Progenitor cell of endocrine pancreas (in vitro differentiated cells): ENCODE measurements at places on chromosomes 13 and 19.
A peak's percentile ranks its signal among the peaks of the same experiment; 100 is the strongest.

DNA sequence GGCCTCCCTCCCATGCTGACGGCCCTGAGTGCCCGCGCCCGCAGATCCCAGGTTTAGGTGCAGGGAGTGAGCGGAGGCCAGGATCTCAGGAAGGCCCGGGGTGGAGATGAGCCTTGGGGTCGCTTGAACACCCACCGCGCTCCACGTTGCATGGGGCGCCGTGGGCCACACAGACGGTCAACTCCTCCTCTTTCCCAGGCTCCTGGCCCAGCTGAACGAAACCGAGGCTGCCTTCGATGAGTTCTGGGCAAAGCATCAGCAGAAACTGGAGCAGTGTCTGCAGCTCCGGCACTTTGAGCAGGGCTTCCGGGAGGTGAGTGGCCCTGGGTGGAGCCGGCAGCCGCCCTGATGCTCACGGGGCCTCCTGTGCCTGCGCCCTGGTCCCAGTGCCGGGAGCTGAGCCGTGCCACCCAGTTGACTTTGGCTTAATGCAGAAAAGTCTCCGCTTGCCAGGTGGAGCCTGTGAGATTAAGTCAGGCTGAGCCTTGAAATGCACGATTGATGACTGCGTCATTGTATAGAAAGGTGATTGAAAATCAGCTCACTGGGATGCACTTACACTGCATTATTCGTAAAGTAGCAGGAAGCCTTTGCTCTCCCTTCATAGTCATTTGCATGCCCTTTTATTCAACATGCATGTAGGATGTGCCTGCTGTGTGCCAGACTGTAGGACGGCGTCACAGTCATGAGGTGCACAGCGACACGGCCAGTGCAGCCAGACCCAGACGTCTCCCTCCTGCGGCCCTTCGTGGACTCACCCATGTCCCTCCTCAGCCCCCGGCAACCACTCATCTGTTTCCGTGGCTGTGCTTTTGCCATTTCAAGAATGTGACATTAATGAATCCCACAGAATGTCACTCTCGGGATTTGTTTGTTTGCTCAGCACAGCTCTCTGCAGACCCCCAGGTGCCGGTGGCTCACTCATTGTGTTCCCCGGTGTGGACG, 35.5 kb upstream of the F7 start:
- DNase-seq = no peak

DNA sequence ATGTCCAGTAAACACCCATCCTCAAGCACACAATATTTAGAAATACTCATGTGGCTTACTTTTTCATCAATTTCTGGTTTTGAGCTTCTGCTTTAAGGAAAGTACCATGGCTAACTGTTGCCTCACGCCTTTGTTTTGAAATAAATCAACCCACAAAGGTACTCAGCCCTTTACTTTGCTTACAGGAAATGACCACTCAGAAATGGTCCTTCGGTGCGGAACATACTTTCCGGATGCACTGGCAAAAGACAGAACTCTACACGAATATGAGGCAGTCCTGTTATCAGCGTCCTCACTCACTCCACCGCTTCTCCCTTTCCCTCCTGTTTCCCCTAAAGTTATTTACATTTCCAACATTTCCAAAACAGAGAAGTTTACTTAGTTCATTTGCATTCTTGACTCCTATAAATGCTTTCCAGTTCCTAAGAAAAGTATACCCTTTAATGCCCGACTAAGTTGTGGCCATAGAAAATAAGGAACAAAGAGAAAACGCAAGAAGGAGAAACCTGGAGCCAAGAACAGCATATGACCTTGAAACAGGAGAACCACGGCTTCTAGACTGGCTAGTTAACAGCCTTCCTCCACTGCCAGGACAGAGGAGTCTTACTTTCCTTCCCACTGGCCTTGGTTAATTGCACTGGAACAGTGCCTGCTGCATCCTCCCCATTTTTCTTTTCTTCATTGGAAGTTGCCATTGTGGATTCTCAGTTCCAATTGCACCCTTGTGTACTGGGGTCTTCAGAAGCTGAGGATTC, 10.6 kb downstream of the FPR2 start:
- no peak for DNase-seq

DNA sequence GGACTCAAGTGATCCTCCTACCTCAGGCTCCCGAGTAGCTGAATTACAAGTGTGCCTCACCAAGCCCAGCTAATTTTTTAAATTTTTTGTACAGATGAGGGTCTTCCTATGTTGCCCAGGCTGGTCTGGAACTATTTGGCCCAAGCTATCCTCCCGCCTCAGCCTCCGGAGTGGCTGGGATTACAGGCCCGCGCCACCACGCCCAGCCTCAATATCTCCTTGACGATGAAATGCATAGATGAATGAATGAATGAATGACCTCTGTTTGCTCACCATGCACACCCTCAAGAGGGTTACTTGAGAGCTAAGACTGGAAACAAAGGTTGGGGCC, 14.9 kb upstream of the AP1M2 start:
- DNase-seq = no peak

- DNase-seq = no peak
Measured at GRCh38 chr19:33532859-33533460, 11.4 kb upstream of the PEPD start.

- DNase-seq = no peak
Measured at GRCh38 chr19:50626011-50626410, 13.7 kb downstream of the SYT3 start.

GRCh38 chr13:42628666-42629065, 54.7 kb downstream of the TNFSF11 start:
- no peak for DNase-seq

- no peak for DNase-seq
Measured at GRCh38 chr19:40827386-40828247, 22.6 kb downstream of the CYP2A6 start.

DNA sequence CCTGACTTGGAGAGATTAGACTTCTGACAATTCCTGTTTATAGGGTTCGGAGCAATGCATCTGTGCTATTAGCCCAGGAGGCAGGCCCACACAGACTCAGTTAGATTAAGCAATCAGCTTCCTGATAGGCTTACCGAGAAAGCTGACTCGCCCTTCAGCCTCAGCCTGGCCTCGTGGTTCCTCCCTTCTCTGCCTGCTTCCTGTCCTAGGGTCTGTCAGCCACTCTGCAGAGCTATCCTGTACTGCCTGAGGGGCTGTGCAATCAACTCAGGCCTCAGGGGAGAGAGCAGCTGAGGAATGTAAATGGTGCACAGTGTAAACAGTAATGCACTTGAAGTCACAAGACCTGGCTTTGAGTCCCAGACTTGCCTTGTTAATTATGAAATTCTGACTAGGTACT, 30.7 kb downstream of the HTR2A start:
- DNase-seq = peak; percentile 13

- no peak for DNase-seq
Measured at GRCh38 chr13:102038787-102039186, 363.1 kb downstream of the FGF14 start.

- no peak for DNase-seq
Measured at GRCh38 chr19:35168196-35168595, 13.7 kb downstream of the FXYD5 start.

DNA sequence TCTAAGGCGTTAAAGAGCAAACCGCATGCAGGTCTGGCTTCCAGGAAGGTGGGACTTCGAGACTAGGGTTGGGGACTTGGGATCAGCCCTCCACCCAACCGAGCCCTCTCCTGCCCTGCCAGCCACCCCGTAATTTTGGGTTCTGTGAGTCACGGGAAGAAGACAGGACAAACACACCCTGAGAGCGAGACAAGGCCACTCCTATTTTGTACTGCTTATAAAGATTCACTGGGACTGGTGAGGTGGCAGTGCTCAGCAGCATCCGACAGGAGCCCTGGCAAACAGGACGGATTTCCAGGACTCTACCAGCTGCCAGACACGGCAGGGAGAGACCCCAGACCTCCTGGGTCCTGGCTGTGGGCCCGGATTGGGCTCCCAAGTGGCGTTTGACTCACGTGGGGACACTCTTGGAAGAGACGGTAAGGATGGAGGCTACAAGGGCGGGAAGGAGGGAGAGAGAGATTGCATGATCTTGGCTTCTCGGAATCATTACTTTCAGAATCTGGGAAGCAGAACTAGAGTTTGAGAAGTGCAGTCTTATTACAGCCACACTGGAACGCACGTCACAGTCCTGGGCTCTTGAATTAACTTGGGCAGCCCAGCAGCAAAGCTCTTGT, at the start of gene C5AR2:
C5AR2 (plus strand) TSS at position 245 of the 617 bp plus-strand sequence. CDS start 8,625 bp downstream, outside the sequence.
- no peak for DNase-seq

- DNase-seq = no peak
Measured at GRCh38 chr19:8631425-8631819, 989 bp downstream of the NFILZ start.

GRCh38 chr19:1136201-1136600, 32.4 kb downstream of the GPX4 start:
- DNase-seq = no peak

DNA sequence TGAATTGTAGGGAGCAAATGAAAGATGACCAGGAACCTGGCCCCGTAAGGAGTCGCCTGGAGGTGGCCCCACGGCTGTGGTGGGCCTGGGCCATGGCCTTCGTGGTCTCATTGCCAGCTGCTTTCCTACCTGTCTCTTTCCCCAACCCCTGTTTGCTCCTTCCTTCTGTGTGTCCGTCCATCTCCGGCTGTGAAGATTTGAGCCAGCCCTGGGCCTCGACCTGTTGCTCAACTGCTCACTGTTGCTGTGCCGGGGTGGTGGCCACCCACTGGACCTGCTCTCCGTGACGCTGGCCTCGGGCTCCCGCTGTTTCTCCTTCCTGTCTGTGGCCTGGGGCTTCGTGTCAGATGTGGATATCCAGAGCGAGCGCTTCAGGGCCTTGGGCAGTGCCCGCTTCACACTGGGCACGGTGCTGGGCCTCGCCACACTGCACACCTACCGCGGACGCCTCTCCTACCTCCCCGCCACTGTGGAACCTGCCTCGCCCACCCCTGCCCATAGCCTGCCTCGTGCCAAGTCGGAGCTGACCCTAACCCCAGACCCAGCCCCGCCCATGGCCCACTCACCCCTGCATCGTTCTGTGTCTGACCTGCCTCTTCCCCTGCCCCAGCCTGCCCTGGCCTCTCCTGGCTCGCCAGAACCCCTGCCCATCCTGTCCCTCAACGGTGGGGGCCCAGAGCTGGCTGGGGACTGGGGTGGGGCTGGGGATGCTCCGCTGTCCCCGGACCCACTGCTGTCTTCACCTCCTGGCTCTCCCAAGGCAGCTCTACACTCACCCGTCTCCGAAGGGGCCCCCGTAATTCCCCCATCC, 8.5 kb downstream of the DBP start:
- DNase-seq = no peak

DNA sequence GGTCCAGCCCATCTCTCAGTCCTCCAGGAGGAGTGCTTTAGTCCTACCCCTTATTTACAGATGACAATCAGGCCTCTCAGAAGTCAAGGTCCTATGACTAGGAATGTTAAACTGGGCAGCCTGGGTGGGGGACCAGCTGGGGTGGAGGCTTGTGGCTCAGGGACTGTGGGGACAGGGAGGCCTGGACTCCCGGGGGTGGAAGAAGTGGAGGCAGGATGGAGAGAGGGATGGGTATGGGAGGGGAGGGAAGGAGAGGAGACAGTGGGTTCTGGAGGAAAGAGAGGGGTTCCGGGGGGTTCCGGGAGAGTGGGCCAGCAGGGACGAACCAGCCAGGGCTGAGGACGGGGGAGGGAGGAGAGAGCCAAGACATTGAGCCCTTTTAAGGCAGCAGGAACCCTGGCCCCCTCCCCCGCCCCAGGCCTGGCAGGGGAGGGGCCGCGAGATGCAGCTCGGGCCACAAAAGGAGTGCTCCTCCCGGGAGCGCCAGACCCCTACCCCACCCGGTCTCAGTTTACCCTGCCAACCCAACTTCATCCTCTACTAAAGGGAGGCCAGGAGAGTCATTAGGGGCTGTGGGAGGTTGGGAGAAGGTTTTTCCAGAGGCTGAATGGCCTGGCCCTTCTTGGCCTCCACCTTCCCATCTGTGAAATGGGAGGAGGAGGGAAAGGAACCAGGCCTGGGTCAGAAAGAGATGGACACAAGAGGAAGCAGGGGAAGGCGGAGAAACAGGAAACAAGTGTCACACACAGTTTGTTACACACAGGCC, 1.7 kb downstream of the DMPK start:
- DNase-seq = no peak

- no peak for DNase-seq
Measured at GRCh38 chr19:51621178-51621577, 9.0 kb downstream of the SIGLEC5 start.

- DNase-seq = no peak
Measured at GRCh38 chr19:7638802-7639465, 2.0 kb downstream of the STXBP2 start.

DNA sequence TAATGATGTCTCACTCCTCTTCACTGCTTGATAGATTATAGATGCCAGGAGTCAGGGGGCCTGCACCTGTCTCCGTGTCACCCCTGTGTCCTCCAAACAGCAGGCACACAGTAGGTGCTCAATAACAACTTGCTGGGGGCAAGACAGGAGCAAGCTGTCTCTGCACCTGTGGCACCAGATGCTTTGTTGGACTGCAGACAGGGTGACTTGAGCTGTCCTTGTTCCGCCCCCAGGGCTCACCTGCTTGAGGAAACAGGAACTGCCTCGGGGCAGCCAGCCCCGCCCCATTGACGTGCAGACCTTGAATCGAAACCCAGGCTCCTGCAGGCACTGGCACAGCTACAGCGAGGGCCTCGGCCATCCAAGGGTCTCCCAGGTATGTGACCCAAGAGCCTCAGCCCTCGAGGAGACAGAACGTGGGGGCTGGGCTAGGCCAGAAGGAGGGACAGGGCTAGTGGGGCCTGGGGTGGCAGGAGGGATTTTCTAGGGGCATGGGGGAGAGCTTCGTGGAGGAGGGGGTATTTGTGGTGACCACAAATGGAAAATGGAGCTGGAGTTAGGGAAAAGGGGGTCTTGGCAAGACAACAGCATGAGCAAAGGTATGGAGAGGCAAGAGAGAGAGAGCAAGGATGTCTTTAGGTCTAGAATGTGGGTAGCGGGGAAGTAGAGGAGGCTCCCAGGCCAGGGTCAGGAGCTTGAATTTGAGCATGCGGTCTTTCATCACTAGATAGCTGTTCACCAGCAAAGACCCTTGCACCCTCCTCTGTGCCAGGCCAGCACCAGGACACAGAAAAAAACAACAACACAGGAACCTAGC, at the start of gene HSH2D:
HSH2D (plus strand) TSS at position 287 of the 817 bp plus-strand sequence. CDS start 5,066 bp downstream, outside the sequence.
- DNase-seq = no peak

- DNase-seq = no peak
Measured at GRCh38 chr19:33390908-33391630, 17.6 kb downstream of the CEBPG start.

GRCh38 chr13:20168396-20168795, 7.5 kb upstream of the GJA3 start:
- DNase-seq = no peak

- DNase-seq = no peak
Measured at GRCh38 chr19:2015608-2015950, at the start of gene BTBD2. Gene BTBD2, minus strand, starts transcription at chr19:2015714. Its CDS starts 11 bp downstream, at chr19:2015703.

DNA sequence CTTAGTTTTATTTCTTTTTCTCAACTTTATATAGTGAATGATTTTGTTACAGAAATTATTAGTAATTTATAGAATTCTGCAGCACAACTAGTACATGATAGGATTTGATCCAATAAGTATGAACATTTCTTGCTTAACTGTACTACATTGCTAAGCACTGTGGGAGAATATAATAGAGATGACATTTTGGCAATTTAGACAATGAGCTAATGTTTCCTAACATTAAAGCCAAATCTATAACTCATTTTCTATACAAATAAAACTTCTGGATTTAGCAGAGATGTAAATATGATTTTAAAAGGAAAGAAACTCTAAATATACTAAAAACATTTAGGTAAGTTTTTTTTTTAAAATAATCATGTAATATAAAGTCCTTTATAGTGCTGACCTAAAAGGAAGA, 87.3 kb downstream of the FNDC3A start:
- no peak for DNase-seq

- DNase-seq = peak; percentile 60
Measured at GRCh38 chr19:41957838-41958366, 1.2 kb downstream of the RABAC1 start.

GRCh38 chr19:8611877-8612806, 1.6 kb upstream of the ADAMTS10 start:
- DNase-seq = no peak
